ENCODE measurements at places on chromosomes 1 and 21. TPM values are rescaled to one million over a fixed set of nuclear protein-coding genes. Genes with fewer than 3 reads are reported as not detected.

Gene CCDC17
- 2.2 TPM for polyA plus RNA-seq

Gene AGPAT3
- 52.8 TPM for polyA plus RNA-seq

DNA sequence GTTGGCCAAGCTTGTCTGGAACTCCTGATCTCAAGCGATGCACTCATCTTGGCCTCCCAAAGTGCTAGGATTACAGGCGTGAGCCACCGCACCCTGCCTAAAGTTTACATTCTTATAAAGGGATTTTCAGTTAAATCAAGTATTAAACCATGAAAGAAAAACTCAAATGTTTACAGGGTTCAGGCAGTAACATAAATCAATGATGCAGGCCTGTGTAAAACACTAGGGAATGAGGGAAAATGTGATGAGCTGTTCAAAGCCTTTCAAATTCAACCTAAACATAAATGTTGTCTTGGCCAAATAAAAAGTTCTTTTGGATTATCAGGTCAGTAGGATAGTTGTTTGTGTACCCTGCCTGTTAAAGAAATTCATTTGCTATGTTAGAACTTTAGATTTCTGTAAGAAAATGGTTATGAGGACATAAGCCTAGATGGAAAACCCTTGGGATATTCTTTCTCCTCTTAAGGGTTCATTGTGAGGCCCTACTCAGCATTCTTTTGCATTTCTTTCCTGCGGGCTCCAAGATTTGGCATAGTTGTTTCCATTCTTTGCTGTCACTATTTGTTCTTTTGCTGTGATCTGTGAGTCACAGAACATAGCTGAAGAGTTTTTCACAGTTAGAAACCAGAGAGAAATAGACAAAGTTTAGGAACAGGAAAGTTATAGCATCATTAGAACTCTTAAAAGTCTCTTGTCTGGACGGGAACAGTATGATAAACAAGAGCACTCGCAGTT is 8.9 kb upstream of the ZRANB2 start:
- DNase-seq = no peak

DNA sequence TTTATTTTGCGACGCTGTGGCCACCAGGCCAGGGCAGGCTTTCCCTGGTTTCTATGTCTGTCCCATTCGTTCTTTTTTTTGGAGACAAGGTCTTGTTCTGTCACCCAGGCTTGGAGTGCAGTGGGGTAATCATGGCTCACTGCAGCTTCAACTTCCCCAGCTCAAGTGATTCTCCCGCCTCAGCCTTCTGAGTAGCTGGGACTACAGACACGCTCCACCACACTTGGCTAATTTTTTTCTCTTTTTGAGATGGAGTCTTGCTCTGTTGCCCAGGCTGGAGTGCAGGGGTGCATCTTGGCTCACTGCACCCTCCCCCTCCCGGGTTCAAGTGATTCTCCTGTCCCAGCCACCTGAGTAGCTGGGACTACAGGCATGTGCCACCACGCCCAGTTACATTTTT is 43.4 kb upstream of the WNT4 start:
- DNase-seq = no peak

DNA sequence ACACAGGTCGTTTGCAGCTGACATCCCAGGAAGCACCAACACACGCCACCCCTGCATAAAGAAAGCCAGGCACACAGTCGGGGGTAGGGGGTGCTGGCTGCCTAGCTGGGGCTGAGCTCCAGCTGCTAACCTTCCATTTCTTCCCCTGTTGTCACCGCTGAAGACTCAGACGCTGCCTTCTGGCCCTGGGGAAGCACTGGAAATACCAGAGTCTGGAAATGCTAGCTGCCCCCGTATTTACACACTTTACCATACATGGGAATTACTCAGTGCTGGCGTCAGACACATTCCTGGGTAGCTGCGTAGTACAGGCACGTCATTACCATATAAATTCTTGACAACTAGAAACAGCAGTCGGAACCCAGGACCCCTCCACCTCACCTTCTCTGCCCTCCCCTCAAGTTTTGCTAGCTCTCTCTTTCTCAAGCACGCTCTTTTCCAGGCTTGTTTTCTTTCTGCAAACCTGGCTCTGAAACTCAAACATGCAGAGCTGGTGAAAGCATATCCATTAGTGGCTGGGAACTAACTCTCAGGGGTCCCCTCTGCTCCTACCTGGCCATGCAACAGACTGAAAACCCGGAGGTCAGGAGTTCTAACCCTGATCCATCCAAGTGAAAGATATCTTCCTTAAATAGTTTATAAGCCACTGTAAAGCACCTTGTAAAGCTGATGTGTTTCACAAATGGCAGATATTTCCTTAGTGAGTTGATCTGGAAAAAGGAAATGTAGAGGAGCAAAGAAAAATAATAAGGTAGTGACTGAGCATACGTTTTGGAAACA is 3.3 kb downstream of the CSRP1 start:
- no peak for DNase-seq
